Stimulated activated CD4-positive, alpha-beta T cell treated with anti-CD3 and anti-CD28 coated beads, Interleukin-4, amount 100 ng/mL, for 48 hours (primary cell): ENCODE measurements at places on chromosomes 5 and 9.

- DNase-seq = no peak
Measured at GRCh38 chr9:105150991-105151685, 93.3 kb upstream of the SLC44A1 start.

DNA sequence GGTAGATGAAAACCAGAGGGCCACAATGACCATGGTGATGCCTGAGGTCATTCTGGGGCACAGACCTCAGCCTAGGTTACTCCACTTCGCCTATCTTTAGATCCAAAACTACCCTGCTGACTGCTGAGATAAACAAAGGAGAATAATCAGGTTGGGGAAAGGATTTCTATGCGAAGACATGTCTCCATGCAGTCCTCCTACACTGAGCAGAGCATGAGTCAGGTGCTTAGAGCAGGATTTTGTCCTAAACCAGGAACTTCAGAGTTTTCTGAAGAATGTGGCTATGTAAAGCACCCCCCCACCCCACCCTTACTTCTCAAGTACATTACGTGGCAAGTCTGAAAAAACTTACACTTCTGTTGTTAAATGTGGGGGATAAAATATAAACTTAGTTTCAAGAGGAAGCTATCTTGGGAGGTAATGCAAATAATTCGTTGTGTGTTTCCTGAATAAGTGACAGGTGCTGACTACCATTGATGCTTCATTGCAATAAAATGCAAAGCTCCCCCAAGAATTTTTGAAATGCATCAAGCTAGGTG is 19.4 kb downstream of the PDCD1LG2 start:
- DNase-seq = no peak

GRCh38 chr5:38809388-38810359 is 36.1 kb upstream of the OSMR start:
- peak; percentile 32 for DNase-seq

DNA sequence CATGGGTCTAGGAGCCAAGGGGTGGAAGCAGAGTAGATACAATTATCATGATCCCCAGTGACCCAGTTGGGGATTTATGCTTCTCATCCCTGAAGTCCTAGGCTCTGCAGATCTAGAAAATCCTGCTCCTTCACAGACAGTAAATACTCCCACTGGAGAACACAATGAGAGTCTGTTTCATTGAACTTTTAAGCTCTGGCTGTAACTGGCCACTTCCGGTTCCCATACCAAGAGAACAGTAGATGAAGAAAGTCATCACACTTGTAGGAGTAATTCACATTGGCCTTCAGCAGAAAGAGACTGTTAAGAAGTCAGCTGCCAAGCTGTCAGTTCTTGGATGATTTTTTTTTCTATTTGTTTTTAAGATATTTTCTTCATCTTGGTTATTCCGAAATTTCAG is 597.1 kb downstream of the ACTL7B start:
- no peak for DNase-seq

- no peak for DNase-seq
Measured at GRCh38 chr5:37543216-37543615, 164.1 kb downstream of the WDR70 start.

DNA sequence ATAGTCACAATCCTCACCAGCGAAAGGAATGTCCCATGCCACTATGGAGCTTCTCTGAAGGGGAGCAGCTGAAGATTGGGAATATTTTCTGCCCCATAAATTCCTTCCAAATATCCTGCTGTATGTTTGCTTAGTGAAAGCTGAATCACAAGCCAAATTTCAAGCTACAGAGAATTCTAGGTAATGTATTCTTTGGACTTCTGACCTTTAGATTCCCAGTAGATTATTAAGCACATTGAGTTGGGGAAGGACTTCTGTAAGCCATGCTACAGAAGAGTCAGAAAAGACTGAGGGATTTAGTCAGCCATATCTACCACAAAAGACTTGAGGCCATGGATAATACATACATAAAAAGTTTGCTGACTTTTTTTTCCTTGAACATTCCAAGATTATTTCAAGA is 1342.0 kb upstream of the NUDT12 start:
- no peak for DNase-seq

GRCh38 chr5:42564689-42565356 is 141.6 kb downstream of the GHR start:
- no peak for DNase-seq

GRCh38 chr9:37262410-37262809 is 142.0 kb downstream of the ZCCHC7 start:
- no peak for DNase-seq

DNA sequence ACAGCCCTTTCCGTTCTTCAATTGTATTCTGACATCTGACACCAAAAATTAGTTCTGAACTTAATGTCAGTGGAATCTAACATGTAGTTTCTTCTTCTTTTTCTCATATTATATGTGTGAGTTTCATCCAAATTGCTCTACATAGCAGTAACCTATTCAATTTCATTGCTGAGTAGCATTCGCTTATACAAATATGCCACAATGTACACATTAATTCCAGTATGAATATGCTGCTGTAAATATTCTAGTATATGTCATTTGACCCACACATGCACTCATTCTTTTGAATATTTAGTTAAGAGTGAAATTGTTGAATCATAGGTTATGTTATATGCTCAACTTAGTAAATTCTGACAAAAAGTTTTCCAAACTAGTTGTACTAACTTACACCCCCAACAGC is 550.9 kb downstream of the CHSY3 start:
- DNase-seq = no peak

- no peak for DNase-seq
Measured at GRCh38 chr5:147410496-147411358, 99.1 kb downstream of the DPYSL3 start.

DNA sequence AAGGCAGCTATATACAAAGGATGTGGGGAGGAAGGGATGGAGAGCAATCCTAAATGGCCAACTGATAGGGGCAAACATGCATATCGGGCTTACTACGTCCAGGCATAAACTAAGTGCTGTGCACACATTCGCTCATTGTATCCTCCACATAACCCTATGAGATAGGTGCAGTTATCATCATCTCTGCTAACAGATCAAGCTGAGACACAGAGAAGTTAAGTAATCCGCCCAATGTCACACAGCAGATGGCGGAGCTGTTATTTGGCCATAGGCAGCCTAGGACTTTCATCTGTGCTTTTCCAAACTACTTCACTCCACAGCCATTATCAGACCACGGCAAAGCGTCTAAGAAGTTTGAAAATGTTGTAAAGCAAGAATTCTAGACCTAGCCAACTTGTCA is 197.5 kb downstream of the RGS3 start:
- no peak for DNase-seq

DNA sequence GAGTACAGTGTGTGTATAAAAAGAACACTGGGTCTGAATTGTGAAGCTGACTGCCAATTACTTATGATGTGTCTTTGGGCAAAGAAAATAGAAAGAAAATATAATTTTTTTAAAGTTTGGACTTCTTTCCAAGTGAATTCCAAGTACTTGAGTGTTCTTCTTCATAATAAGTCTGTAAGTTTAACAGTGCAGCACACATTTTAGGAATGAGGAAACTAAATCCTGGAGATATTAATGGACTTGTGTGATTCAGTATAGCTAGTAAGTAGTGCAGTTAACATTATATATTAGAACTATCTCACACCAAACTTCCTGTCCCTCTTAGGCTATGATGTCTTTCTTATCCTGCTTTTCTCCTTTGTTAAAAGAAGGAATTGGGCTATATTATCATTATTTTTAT is 1953.8 kb downstream of the MAT2B start:
- no peak for DNase-seq

- DNase-seq = no peak
Measured at GRCh38 chr5:39073767-39074016, 507 bp downstream of the RICTOR start.

DNA sequence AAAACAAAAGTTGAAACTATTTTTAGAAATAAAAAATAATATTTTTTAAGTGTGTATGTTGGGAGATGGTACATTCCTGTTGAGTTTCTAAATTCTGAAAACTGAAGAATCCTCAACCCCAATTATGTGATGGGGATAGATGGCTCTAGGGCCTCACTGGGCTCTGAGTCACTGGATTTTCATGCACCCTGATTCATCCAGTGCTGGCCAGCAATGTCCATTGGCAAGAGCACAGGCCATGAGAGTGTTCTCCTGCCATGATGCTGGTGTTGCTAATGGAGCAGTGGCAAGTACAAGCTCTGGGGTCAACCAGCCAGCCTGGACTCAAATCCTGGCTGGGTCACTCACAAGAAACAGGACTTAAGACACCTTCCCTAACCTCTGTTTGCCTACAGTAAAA is 23.3 kb downstream of the SMIM23 start:
- DNase-seq = no peak

GRCh38 chr9:94779693-94780290 is 53.3 kb downstream of the AOPEP start:
- no peak for DNase-seq

DNA sequence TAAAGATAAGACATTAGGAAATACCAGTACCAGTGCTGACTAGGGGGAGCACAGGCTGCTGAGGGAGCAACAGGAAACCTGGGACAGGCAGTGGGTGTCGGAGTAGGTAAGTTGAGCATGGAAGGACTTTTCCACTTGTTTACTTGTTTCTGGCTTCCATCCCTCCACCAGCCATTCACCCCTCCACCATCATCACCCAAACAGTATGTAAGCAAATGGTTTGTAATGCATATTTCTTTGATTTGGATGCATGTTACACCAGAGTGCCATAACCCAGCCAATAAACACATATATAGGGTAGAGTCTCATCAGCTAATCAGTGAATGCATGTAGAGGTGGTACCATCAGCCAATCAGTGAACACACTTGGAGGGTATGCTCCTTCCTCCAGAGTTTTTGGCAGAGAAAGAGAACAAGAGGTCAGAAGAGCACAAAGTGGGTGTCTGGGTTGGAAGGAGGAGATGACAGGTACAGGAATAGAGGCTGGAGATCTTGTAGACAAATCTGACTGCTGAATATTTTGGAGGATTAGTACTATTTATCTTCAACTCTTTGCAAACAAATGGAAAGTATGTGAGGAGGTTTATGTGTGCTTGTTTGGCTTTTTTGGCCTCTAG is 37.7 kb upstream of the PDE8B start:
- DNase-seq = no peak

GRCh38 chr5:181044093-181044599 is 4.1 kb downstream of the BTNL9 start:
- no peak for DNase-seq

DNA sequence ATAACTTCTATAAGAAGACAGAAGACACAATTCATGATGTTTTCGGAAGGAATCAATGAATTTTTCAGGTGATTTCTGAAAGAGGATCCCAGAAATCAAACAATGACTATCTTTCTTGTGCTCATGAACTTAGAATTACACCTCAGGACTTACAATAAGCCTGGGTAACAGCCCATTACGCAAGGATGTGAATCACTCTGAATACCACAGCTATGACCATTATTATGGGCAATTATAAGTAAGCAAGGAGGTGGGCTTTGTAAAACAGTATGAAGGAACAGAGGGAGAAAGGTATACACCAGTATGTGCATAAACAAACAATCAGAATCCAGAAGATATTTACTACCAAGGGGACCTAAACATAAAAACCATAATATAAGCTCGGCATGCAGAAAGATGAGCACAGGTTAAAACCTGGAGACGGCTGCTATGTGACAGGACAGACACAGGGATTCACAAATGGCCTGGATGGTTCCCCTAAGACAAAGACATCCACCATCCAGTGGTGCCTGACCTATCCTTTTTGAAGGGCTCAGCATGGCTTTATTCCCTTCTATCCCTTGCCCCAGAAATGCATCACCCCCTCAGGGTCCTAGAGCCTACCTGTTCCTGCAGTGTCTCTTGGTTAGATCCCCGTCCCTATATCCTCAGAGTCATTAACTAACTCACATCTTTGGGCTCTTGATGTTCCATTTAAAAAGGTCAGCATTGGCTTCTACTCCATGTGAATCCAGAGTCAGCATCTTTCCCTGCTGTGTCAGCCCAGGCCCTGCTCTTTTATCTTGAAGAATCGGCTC is 21.8 kb upstream of the PPP2CA start:
- DNase-seq = no peak

DNA sequence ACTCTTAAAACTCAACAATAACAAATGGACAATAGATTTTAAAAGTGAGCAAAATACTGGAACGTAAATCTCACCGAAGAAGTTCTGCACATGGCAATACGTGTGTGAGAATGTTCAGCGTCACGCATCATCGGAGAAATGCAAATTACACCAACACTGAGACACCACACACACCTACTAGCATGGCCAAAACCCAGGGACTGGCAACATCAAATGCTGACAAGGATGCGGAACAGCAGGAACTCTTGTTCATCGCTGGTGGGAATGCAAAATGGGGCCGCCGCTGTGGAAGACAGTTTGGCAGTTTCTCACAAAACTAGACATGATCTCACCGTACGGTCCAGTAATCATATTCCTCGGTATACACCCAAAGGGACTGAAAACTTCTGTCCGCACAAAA is 21.6 kb upstream of the CLPTM1L start:
- no peak for DNase-seq

GRCh38 chr5:73388306-73388684 is 60.3 kb downstream of the FOXD1 start:
- DNase-seq = no peak

DNA sequence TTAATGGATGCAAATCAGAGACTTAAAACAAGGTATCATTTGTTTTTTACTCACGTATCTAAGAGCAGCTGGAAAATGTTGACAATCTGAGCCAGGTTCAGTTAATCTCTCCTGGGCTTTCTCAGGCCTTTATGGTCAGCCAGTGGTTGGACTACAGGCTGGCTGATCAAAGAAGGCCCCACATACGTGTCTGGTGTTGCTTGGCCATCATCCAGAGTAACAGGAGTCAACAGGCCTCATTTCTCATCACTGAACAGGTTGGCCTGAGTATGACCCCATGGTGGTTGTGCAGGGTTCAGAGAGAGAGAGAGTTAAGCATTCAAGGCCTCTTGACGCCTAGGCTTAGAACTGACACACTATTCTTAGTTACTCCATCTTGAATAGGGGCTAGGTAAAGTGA is 97.0 kb upstream of the VLDLR start:
- no peak for DNase-seq

GRCh38 chr5:171623551-171624097 is 162.0 kb upstream of the SMIM23 start:
- no peak for DNase-seq

GRCh38 chr5:71874521-71874920 is 155.4 kb downstream of the CARTPT start:
- no peak for DNase-seq

- DNase-seq = peak; percentile 21
Measured at GRCh38 chr5:74866596-74867162, 492 bp upstream of the FAM169A start.

DNA sequence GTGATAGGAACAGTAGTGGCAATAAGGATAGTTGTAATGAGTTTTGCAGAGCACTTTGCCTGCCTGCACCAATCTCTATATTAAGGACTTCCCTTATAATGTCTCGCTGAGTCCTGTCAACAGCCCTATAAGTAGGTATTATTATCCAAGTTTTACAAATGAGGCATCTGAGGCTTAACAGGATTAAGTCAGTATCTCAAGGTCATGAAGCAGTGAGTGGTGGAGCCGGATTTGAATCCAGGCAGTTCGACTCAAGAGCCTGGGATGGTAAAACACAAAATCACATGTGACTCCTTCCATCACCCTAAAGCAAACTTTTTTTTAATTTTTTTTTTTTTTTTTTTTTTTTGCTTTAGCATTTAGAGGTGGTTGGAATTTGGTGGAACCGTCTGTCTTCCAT is 59.0 kb upstream of the RARS1 start:
- no peak for DNase-seq

GRCh38 chr9:96219026-96219899 is 82.7 kb downstream of the HSD17B3 start:
- peak; percentile 35 for DNase-seq

- no peak for DNase-seq
Measured at GRCh38 chr5:135446206-135446605, 942 bp downstream of the DCANP1 start.

- no peak for DNase-seq
Measured at GRCh38 chr5:6510132-6510531, 61.5 kb downstream of the UBE2QL1 start.
